ENCODE measurements at places on chromosomes 4 and X. TPM values are rescaled to one million over a fixed set of nuclear protein-coding genes. Genes with fewer than 3 reads are reported as not detected.

DNA sequence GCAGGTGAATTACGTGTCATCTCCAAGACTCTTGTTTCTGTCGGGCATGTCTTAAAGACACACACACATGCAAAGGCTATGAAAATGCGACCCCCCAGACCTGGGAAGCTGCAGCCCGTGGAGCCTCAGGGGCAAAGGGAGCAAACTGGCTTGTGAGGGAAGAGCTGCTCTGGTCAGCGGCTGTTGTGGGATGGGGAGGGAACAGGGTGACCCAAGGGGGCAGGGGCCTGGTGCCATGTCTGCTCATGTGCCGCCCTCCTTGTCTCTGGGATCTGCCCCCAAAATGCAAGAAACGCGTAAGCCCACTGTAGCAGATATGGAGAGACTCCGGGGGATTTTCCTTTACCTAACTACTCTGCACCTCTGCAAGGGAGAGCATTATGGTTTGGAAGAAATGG is 92.4 kb downstream of the PHKA2 start:
- DNase-seq = no peak

- DNase-seq = no peak
Observed at GRCh38 chr4:103150677-103151076, 47.5 kb downstream of the CENPE start.

DNA sequence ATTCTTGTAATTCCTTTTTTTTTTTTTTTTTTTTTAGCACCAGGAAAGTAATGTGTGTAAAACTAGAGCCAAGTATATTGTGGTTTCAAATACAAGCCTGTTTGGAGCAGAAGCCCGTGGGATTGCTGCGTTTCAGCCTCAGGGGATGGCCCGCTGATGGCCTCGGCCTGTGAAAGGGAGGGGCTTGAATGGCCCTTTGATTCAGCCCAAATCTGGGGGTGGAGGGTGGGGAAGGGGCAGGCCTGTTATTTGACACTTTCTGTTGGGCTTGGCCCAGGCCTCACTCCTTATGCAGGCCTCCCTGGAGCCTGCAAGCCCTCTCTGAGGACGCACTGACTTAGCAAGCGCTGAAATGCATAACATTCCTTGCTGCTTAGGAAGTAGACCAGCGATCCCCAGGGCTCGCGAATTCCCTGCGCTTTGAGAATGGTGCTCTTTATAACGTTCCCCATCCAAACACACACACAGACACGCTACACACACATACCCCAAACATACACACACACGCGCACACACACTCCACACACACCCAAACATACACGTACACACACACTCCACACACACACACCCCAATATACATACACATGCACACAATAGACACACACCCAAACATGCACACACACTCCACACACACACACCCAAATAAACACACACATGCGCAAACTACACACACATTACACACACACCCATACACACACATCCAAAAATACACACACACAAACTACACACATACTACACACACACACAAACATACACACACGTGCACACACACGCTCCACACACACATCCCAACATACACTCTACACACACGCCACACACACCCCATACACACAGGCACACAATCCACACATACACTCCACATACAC is 29.6 kb downstream of the TLR10 start:
- peak; percentile 96 for DNase-seq

CYLC1 gene
- not detected for total RNA-seq

- DNase-seq = no peak
Observed at GRCh38 chr4:128451270-128451905, 163.8 kb upstream of the PGRMC2 start.

GRCh38 chrX:11464836-11465463 is 171.7 kb downstream of the AMELX start:
- DNase-seq = no peak

DNA sequence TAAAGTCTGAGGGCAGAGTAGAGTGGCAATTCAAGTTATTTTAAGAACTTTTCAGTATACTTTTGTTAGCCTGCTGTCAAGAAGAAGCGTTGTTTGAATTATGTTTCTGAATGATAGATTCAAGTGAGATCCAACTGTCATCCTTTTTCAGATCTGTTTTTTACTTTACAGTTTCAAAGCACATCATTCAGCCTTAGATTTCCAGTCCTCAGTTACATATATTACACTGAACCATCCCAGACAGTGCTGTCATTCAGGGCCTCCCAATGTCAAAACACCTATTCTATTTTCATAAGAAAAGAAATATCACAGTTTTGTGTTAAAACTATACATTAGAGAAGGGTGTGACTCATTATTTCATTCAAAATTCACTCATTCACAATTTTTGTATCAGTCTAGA is 856.9 kb downstream of the ADGRL3 start:
- no peak for DNase-seq

DNA sequence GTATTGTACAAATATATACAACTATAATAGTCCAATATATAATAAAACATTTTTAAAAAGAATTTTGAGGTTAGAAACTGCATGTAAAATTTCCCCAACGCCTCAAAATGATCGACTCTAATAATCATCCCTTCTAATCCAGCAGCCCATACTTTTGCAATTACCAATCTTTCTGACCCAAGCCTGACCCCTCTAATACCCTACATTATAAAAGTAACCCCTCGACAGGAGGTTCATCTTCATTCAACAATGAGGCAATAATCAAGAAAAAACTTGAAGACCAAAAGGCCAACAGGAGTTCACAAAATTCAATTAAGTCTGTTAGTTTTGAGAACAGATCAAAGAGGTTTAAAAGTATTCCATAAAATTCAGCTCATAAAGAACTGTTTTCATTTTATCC is 393.5 kb downstream of the GPM6A start:
- DNase-seq = no peak

DNA sequence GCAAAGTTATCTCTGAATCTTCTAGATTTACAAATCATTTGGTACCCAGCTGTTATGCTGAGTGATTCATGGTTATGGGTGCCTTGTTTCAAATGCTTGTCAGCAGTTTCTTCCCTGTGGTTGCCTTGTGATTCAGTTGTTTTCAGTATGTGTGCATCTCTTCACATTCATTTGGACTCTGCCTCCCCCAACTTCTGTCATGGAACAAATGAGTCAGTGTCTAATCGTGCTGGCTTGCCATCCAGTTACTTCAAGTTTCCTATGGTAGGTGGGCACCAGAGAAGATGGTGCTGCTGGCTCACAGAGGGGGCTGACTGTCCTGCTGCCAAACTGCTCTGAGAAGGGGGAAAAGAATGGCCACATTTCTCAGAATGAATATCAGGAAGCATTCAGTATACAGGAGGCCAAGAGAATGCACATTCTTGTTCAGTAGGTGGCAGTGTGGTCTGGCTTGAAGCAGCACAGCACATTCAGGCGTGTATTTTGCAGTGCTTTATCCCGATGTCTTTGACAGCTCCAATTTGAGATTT is 260.9 kb downstream of the GLUD2 start:
- DNase-seq = peak; percentile 24

PLA2G12A gene
- 35.9 TPM for total RNA-seq

GRCh38 chr4:38205261-38205660 is 245.1 kb downstream of the PTTG2 start:
- no peak for DNase-seq

- no peak for DNase-seq
Observed at GRCh38 chrX:18900401-18900976, 83.4 kb downstream of the PHKA2 start.

DNA sequence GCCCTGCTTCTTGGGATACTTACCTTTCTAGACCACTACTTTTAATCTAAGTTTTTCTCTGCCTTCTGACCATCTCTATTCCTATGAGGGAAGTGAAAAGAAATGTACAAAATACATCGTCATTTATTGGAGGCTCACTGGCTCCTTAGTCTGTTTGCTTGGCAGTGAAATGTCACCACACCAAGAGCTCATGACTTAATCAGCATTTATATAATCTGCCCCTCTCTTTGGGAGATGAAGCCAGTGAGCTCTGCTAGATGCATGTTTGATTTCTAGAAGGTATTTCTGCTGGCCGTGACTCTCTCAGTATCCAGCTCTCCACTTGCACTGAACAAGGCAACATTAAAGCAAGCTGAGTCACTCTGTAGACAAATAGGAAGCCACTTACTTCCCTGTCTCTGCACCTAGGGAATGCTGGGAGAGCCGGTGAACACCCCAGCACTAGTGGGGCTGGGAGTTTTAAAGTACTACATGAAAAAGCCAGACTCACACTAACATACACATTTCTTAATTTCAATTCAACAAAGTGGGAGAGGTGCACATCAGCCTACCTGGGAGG is 79.1 kb downstream of the MID1IP1 start:
- DNase-seq = no peak

LRIT3 gene
- total RNA-seq = 0.15 TPM

DNA sequence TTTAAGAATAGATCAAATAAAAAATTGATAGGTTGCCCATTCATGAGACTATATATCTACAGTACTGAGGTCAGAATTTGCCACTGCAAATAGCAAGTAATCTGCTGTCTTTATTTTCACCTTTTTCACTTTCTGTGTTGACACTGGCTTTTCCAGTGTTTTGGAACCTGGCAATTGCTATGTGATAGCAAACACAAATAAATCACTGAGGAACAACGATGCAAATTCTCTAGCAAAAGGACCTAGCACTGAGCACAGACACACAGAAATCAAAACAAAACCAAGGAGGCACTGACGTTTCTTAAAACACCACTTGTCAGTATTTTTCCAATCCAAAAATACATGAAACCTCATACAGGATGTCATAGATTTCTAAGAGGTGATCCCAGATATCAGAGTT is 210.7 kb downstream of the DHX15 start:
- no peak for DNase-seq

GRCh38 chr4:5747738-5748375 is 36.9 kb downstream of the EVC start:
- peak; percentile 95 for DNase-seq

- DNase-seq = no peak
Observed at GRCh38 chr4:185997296-185997695, 71.7 kb upstream of the TLR3 start.

GRCh38 chrX:30039768-30040167 is 175.6 kb upstream of the MAGEB2 start:
- DNase-seq = no peak

DNA sequence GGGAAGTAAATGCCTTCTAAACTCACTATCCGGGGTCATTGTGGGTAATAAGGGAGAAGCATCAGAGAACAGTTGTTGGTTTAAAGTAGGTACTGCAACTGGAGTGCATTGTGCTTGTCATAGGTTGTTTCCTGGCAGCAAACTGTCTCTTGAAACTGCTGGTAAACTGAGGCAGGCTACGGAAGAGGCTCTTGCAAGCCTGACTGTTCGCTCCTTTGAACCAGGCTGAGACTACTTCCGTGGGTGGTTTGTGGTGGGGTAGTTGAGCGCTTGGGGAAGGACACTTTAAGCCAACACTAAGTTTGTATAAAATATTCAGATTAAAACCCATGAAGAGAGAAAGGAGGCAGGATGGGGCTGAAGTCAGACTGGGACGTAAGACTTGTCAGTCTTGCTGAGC is 45.2 kb upstream of the WDR1 start:
- DNase-seq = no peak

PABPC4L gene
- 3.8 TPM for total RNA-seq

POU3F4 gene
- 0.03 TPM for total RNA-seq

DNA sequence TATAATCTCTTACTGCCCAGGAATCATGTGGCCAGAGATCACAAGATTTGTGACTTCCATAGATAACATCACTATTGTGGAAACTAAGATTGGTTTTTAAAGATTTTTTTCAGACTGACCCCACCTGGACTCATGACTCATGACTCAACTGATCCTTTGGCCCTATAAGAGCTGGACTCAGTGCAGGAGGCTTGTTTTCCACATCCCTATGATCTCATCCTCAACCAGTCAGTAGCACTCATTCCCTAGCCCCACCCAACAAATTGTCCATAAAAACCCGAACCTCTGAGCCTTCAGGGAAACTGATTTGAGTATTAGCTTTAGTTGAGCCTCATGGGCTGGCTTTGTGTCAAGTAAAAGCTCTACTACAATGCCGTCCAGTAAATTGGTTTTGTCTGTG is 7.9 kb upstream of the NOCT start:
- no peak for DNase-seq

PSAPL1 gene
- 4.4 TPM for total RNA-seq

CXorf49 gene
- not detected for total RNA-seq

KLF3 gene
- total RNA-seq = 12.1 TPM

GRCh38 chr4:174387143-174387542 is 103.4 kb downstream of the CEP44 start:
- DNase-seq = no peak

- DNase-seq = no peak
Observed at GRCh38 chr4:89894649-89895550, at the start of gene MMRN1. MMRN1 (plus strand) TSS chr4:89894854; CDS start chr4:89894972, 118 bp downstream.

- DNase-seq = peak; percentile 64
Observed at GRCh38 chrX:139126493-139126892, 404.0 kb upstream of the F9 start.

DNA sequence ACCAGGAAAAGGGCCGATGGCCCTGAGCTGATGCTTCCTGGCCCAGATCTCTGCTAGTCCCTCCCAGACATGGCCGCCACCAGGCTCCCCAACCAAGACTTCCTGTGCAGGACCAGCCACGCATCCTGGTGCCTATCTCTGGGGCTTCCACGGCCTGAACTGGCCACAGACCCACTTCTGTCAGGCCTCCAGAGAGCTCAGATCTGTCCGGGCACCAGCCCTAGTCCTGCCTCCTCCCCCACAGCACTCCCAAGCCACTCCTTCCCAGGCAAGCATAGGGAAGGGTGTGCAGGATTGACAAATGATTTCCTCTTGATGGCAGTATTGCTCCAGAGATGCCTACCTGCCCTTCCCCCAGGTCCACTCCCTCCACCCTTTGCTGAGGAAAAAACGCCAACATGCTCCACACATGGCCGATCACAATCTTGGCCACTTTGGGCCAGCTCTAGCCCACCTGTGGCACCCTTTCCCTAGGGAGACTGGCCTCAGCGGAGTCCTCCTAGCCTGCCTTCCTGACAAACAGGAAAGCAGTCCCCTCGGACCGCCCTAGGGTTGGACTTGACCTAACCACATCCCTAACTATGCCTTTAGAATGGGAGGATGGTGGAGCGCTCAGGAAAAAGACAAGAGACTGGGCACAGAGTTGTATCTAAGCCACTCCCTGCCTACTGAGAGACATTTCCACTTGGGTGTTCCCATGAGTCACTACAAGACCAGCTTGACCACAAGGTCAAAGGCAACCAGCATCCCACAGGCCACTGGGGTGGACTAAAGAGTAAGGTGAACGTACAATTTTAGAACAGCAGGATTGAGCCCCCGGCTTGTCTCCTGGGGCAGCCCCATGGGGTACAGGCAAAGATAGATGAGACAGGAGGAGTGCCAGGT is 277.5 kb upstream of the AGTR2 start:
- DNase-seq = peak; percentile 45

HOPX gene
- total RNA-seq = 1.2 TPM

CXCL8 gene
- not detected for total RNA-seq

GRCh38 chrX:38987198-38987651 is 186.0 kb downstream of the MID1IP1 start:
- no peak for DNase-seq

PLP2 gene
- 8.3 TPM for total RNA-seq

GRCh38 chrX:31217084-31217483 is 145.2 kb upstream of the FTHL17 start:
- no peak for DNase-seq

DNA sequence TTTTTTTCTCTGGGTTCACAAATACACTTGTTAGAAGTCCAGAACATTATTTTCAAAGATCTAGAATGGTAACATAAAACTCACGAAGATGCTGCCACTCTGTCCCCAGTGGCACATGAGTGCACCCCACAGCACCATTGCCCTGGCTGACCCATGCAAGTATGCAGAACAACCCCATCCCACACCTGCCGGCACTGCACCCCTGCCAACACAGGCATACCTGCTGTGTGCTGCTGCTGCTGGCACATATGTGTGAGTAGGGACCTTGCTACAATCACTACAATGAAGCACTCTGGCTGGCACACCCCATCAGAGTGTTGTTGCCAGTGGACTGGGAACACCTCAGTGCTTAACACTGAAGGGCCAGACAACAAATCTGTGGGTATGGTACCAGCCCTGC is 66.9 kb downstream of the CISD2 start:
- DNase-seq = no peak
